Forelimb muscle (tissue), 1 donor: ENCODE measurements at places on chromosomes 2 and 18. TPM values are rescaled to one million over a fixed set of nuclear protein-coding genes. Genes with fewer than 3 reads are reported as not detected.

The ACADL gene
- polyA plus RNA-seq = 9.6 TPM

The NHEJ1 gene
- 11.6 TPM for polyA plus RNA-seq

GRCh38 chr18:32454593-32454992, 16.1 kb downstream of the GAREM1 start:
- DNase-seq = no peak

The TDRD15 gene
- not detected for polyA plus RNA-seq

GRCh38 chr18:49167084-49167483, 216.3 kb upstream of the SMAD7 start:
- no peak for DNase-seq

The CD226 gene
- 0.67 TPM for polyA plus RNA-seq

DNA sequence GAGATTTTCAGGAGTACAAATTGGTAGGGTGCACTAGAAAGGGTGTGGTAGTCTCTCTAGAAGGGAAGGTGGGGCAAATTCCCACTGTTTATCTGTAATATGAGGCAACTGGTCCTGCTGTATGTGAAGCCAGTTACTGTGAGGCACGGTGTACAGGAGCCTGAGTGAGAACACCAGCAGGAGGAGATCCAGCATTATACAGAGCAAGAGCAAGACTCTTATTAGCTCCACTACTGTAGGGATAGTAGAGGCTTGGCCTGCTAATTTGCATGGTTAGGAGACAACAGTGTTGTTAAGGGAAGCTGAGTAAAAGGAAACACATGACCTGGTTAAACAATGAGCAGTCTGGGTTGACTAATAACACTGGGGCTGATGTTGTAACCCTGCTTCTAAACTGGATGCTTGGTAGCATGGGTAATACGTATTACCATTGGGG, 76.3 kb upstream of the WDSUB1 start:
- DNase-seq = no peak

DNA sequence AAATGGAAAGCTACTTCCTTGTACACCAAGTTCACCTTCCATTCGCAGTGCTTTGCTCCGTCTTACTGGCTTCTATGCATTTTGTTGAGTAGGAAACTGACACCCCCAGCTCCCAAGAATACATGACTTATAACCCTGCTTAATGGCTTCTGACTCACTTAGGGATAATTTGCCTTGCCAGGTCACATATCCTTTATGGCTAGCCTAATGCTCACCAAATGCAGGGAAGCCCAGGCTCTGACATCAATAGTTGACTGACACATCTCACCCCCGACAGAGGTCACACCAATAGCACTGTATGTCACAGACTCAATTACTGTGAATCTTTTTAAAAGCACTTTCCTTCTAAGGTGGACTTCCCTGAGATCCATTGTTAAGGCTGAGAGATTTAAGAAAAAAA, 147.2 kb downstream of the DTNA start:
- no peak for DNase-seq

GRCh38 chr18:58353581-58353980, 275.3 kb downstream of the ALPK2 start:
- DNase-seq = no peak

DNA sequence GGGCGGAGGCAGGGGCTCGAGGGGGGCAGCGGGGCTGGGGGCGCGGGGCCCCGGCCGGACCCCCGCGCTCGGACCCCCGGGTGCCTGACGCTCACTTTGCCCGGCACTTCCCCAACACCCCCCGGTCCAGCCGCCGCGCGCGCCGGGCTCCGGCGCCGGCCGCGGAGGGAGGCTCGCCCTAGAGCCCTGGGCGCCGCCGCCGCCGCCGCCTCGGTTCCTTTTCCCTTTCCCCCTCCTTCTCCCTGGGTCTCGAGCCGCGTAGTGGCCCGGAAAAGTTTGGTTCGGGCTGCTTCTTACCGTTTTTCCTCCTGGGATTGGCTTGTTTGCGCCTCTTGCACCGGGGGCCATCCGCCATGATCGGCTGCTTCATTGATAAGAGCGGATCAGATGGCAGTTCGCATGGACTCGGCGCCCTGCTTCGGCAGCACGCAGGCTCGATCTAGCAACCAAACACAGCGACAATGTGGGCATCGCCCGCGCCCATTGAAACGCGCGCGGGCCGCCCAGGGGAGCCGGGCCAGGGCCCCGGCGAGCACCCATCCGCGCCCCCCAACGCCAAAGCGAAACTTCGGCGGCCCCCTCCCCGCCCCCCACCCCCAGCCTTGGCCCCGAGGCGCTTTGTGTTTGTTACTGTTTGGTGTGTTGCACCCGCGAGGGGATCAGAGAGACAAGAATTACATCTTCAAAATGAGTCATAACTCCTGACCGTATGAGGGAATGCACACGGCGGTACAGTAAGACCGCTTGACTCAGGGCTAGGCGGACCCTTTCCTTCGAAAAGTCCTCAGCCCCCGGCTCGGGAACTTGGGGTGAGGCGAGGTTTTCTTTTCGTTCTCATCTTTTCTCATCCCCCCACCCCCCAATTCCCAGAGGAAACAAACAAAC, 2.7 kb downstream of the ZEB2 start:
- DNase-seq = no peak

The AFG3L2 gene
- polyA plus RNA-seq = 53.7 TPM

The SFXN5 gene
- 6.8 TPM for polyA plus RNA-seq

The SP140 gene
- 0.62 TPM for polyA plus RNA-seq

GRCh38 chr2:165245081-165245793, 6.0 kb downstream of the SCN2A start:
- no peak for DNase-seq

DNA sequence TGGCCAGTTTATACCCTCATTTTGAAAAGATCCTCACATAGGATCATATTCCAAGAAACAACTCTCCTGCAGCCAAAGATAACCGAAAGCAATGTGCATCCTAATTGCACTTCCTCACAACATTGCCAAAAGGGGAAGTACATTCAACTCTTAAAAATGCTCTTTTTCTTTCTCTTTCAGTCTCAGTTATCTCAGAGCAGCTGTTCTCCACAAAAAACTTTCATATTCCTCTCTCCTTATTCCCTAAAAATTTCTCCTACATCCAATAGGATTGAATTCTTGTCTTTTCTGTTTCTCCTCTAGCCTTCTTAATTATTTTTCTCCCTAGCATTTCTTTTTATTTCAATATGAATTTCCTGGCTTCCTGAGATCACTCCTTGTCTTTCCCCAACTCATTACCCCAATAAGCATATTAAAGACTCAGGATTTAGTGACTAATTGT, 7.4 kb upstream of the VRK2 start:
- DNase-seq = no peak

- no peak for DNase-seq
These were observed 13.4 kb downstream of the CNOT9 start for GRCh38 chr2:218582076-218582475.

DNA sequence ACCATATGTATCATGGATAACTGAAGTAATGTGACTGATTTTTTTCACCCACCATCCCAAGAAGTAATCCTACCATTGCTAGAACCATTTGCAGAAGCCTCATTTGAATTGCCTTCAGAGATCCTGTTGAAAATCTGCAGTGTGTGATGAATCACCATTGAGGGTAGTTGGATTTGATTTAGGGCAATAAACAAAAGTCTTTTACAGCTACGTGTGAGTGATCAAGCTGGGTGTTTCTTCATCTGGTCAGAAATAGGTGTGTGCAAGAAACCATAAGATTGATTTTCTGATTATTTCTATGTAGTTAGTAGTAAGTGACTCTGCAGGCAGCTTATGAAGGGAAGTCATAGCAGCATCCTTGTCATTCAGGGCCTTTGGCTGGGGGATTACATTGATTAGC, 159.6 kb downstream of the MGAT5 start:
- DNase-seq = no peak

The SLC25A12 gene
- 27.7 TPM for polyA plus RNA-seq

DNA sequence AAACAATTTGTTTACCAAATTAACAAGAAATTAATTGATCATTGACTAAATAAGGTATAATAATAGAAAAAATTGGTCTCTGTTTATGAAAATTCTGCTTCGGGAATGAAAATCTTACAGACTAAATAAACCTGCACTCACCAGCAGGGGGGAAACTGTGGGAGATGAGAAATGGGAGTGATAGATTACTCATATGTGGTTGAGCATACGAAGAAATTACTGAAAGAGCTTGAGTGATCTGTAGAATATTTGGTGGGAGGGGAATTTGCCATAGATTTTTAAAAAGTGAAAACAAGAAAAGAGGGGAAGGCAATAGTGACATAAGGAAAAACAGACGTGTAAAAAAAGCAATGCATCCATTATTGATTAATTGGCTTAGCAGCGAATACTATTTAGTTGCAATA, 2.2 kb downstream of the HMSD start:
- DNase-seq = no peak

DNA sequence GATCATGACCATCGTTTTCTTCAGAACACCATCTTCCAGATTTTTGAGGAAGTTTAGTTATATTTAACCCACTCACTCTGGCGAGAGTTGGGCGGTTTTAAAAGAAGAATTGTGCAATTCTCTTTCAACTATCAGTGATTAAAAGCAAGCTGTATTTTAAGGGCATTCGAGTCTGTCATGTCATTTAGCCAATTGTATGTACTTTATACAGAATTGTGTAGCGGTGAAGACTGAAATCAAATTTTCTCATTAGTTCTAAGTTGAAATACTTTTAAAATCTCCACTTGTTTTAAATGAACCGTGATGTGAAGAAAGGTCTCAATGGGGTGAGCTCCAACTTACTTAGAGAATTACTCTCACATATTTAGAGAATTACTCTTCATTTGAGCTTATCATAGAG, 214.6 kb upstream of the DTNA start:
- DNase-seq = no peak

- no peak for DNase-seq
These were observed 21.2 kb upstream of the NAB1 start for GRCh38 chr2:190627448-190628412.

DNA sequence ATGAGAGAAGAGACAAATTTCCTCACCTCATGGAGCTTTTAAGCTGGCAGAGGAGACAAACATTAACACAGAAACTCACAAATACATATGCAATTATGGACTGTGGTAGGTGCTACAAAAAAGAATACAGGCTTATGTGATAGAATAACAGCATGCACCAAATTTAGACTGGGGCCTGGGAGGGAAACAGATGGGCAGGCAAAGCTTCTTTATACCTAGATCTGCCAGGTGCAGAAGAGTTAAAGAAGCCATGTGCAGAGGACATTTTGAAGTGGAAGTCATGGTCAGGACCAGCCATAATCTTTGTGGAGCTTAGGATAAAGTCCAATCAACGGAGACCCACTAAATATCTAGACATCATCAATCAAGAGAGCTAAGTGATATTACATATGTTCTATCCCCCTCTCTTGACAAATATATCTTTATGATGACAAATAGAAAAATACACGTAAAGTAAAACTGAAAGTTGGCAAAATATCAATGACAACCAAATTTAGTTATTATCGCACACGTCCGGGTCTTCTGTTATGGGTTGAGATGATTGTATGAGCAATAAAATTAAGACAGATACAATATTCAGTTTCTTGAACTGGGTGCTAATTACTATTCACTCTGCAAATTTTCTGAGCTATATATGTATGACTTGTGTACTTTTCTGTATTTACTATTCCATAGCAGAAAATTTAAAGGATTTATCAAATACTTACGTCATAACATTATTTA, 44.1 kb downstream of the CD28 start:
- no peak for DNase-seq

The TMEM200C gene
- polyA plus RNA-seq = 0.75 TPM

The GALNT13 gene
- polyA plus RNA-seq = 0.25 TPM

- DNase-seq = peak; percentile 8
These were observed at the start of gene ZSWIM2 for GRCh38 chr2:186848873-186849578. TSS of gene ZSWIM2 (minus strand) at chr2:186849170. CDS start at chr2:186849130, 40 bp downstream.

- no peak for DNase-seq
These were observed 252.6 kb downstream of the EXOC6B start for GRCh38 chr2:72573232-72573631.
